Substantia nigra (tissue), 51 donors: ENCODE measurements at places on chromosomes 12 and 14.

DNA sequence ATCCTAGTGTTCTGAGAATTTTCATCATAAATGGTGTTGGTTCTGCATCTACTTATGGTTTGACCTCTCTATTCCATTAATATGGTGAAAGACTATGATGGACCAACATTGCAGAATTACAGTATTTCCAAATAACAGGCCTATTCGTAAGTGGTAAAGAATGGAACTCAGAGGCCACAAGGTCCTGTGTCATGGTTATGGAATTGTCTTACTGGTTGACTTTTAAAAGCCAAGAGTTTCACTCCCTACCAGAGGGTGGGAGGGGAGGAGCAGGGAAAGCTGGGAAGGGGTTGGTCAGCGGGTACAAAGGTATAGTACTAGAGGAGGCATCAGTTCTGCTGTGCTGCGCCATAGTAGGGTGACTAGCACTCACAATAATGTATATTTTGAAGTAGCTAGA is 153.4 kb downstream of the TMEM132D start:
- DNase-seq, result no peak

GRCh38 chr12:80291108-80291754 is 152.8 kb upstream of the PTPRQ start:
- DNase-seq, result no peak

DNA sequence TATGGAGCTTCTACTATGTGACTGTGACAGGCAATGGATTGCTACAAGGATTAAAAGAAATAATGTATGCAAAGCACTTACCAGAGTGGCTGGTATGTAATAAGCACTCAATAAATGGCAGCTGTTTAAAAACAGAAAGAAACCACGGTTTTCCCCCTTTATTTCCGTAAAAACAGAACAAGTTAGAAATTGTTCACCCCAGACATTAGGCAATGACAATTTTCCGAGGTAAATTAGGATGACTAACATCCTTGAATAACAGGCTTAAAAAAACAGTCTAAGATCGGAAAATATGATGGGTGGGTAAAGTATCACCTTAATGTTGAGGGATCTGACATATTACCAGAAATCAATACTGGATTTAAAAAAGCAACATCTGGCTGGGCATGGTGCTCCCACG is 20.9 kb upstream of the CNIH1 start:
- DNase-seq, result no peak

DNA sequence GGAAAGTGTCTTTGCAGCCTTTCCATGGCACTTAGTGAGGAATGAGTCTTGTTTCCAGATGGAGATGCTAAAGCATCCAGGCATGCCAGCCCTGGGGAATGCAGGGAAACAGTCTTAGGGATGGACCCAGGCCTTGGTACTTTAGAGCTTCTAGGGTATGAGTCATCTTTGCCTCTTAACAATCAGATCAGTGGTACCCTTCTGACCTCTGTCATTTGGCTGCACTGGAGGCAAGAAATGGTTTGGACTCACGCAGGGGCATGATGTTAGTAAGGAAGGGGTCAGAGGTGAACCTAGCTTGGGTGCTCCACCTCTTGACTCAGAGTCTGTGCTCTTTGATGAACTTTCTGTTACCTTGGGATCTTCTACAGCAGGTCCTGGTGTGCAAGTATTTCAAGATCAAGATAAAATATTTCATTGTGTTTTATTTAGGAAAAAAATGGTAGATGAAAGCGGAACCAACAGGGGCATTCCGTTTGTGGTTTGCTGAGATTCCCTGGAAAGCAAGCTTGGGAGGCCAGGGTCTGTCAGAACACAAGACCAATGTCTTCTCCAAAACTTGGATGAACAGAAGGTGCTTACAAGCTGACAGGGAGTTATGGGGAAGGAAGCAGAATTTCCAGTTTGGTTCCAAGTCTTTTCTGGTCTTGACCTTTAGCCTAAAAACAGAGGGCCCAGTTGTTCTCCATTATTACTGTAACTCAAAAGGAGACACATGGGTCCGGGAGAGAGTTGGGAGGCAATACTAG is 216.2 kb downstream of the ZFP36L1 start:
- DNase-seq, result no peak

- no peak for DNase-seq
Observed at GRCh38 chr14:54310851-54311228, 86.0 kb upstream of the CDKN3 start.

DNA sequence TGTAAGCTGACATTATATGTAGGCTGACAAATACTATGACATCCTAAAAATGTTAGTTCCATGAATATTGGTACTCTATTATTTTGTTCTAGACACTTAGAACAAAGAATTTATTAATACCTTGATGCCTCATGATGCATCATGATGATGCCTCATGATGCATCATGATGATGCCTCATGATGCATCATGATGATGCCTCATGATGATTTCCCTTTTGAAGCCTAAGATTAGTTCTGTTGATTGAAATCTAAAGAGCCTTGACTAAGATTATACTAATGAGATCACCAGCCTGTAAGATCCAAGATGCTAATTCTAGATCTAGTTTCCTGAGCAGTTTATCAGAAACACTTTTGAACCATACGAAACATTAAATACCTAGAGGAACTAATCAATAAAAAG is 4.6 kb upstream of the CEP128 start:
- DNase-seq, result no peak

DNA sequence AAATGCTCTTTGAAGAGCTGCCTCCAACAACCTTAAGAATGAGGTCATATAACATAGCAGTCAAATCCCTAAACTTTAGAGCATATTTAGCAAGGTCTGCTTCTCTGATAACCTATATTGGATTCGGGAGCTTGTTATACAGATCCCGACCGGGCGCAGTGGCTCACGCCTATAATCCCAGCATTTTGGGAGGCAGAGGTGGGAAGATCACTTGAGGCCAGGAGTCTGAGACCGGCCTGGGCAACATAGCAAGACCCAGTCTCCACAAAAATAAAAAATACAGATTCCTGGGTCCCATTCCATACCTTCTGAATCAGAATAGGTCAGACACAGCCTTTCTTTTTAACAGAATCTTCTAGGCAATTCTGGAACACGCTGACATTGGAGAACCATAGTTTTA is 46.7 kb downstream of the SPRING1 start:
- DNase-seq, result no peak

- no peak for DNase-seq
Observed at GRCh38 chr12:8636581-8636980, 23.9 kb upstream of the AICDA start.

DNA sequence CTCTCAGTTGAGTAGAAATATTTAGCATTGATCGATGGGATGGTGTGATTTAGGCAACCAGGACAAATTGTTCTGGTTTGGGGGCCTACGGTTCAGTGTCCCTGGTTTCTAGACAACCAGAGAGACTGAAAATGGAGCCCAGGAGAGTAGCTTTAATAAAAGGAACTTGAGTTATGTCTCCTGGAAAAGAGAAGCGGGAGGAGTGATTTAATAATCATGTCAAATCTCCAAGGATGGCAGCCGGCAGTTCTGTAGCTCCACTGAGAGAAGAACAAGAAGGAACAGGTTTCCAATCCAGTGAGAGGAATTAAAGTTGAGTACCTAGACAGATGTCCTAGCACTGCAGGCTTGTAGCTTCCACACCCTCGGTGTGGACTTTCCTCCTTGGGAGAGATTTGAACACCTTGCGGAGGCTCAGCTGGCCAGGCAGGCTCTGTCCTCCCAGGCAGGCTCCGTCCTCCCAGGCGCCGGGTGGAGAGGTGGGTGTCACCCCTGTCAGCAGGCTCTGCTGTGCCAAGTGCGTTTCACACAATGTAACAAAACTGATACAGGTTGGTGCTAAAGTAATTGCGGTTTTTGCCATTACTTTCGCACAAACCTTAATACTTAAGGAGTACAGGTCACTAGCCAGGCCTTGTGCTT is 45.9 kb downstream of the SLC6A12 start:
- no peak for DNase-seq

GRCh38 chr12:124556896-124557501 is 10.4 kb downstream of the NCOR2 start:
- peak; percentile 66 for DNase-seq
